ENCODE measurements at places on chromosomes 6 and 20. TPM values are rescaled to one million over a fixed set of nuclear protein-coding genes. Genes with fewer than 3 reads are reported as not detected.

Gene RFX6
- 0.74 TPM for total RNA-seq

Gene TP53TG5
- not detected for total RNA-seq

Gene OOEP
- total RNA-seq: 5.8 TPM

Gene SDHAF4
- 8.5 TPM for total RNA-seq

Gene TSPO2
- not detected for total RNA-seq

Gene WFDC5
- total RNA-seq: 1.0 TPM

Gene PPP1R14C
- 3.4 TPM for total RNA-seq

Gene RPS6KA2
- total RNA-seq: 32.2 TPM

Gene SLC17A2
- not detected for total RNA-seq

Gene EPPIN
- total RNA-seq: not detected

Gene RIMS1
- total RNA-seq: 17.6 TPM

Gene LZTS3
- 23.7 TPM for total RNA-seq

Gene TGM3
- total RNA-seq: 1.8 TPM

Gene ZBTB46
- 7.9 TPM for total RNA-seq

Gene MRAP2
- total RNA-seq: 10.6 TPM

Gene LRFN2
- total RNA-seq: 0.62 TPM

Gene PHACTR1
- total RNA-seq: 1.3 TPM

Gene CRIP3
- total RNA-seq: 7.3 TPM

Gene RIPOR2
- 16.1 TPM for total RNA-seq

Gene PHACTR3
- not detected for total RNA-seq

Gene FUT9
- 1.2 TPM for total RNA-seq

Gene ATP9A
- 118 TPM for total RNA-seq

Gene ITPR3
- 99.1 TPM for total RNA-seq

Gene PNLDC1
- not detected for total RNA-seq

Gene NTSR1
- total RNA-seq: 0.74 TPM

Gene TRIM40
- total RNA-seq: not detected

Gene SPINT3
- total RNA-seq: not detected

Gene SIRPB1
- total RNA-seq: not detected

Gene MICB
- 5.5 TPM for total RNA-seq

Gene NCOA6
- 19.6 TPM for total RNA-seq

Gene SLC35B3
- total RNA-seq: 16.9 TPM

Gene HSPA1L
- total RNA-seq: 1.5 TPM

Gene MAP3K7
- total RNA-seq: 22.2 TPM

Gene PTK6
- total RNA-seq: 1.1 TPM

Gene SLC24A3
- 8.0 TPM for total RNA-seq

Gene TMEM170B
- 5.7 TPM for total RNA-seq

Gene BPI
- 0.41 TPM for total RNA-seq

Gene ALDH5A1
- 22.6 TPM for total RNA-seq

Gene SLC22A2
- total RNA-seq: not detected

Gene SOBP
- 15.8 TPM for total RNA-seq

Gene COL21A1
- total RNA-seq: 13.3 TPM

Gene SYCP2L
- total RNA-seq: 0.46 TPM

Gene ZC2HC1B
- not detected for total RNA-seq

Gene TGIF2
- total RNA-seq: 16.7 TPM

Gene KIF3B
- 22.6 TPM for total RNA-seq

Gene GSTA3
- not detected for total RNA-seq

Gene ZBTB24
- total RNA-seq: 8.2 TPM

Data from prostate gland (tissue), 2 donors.